Muscle of back (tissue), 13 donors: ENCODE measurements at places on chromosomes 12 and 14.

GRCh38 chr14:56798447-56799342 lies 11.6 kb downstream of the OTX2 start:
- DNase-seq, result no peak

DNA sequence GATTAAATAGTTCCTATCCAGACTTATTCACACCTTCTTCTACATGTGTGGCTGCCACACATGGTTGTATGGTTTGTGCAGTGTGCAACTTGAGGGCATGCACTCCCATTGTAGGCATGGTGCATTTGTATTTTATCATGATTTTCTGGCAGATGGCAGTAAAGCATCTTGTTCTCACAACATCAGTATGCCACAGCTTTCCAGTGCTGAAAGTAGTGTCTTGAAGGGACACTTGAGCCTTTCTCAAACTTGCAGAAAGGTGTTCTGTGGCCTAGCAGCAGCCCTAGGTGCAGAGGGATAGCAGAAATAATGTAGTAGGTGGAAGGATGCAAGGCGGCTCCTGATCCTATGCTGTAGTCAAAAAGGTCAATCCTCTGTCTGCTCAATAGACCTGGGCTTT lies 72.9 kb downstream of the LMNTD1 start:
- no peak for DNase-seq

DNA sequence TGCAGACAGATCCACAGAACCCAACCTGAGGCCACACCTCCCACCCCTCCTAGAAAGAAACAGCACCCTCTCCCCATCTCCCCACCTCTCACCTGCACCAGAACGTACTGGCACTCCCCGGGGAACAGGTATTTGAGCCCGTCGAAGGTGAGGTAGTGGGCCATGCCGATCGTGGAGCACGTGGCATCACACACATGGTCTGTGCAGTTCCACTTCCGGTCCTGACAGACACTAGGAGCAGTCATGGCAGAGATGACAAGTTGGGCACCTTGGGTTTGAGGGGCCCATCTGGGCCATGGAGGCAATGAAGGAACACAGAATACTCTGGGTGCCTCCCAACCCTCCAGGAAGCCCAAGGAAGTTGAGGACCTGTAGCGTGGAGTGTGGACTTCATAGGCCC lies 89.5 kb upstream of the ANO2 start:
- no peak for DNase-seq

GRCh38 chr12:13144266-13144828 lies 40.9 kb upstream of the GSG1 start:
- no peak for DNase-seq

- peak; percentile 50 for DNase-seq
Measured at GRCh38 chr14:24307575-24308341, at the start of gene CIDEB. CIDEB (minus strand) TSS chr14:24307977; CDS start chr14:24307858, 119 bp downstream.

GRCh38 chr14:90687680-90688079 lies 128.6 kb downstream of the TTC7B start:
- no peak for DNase-seq

DNA sequence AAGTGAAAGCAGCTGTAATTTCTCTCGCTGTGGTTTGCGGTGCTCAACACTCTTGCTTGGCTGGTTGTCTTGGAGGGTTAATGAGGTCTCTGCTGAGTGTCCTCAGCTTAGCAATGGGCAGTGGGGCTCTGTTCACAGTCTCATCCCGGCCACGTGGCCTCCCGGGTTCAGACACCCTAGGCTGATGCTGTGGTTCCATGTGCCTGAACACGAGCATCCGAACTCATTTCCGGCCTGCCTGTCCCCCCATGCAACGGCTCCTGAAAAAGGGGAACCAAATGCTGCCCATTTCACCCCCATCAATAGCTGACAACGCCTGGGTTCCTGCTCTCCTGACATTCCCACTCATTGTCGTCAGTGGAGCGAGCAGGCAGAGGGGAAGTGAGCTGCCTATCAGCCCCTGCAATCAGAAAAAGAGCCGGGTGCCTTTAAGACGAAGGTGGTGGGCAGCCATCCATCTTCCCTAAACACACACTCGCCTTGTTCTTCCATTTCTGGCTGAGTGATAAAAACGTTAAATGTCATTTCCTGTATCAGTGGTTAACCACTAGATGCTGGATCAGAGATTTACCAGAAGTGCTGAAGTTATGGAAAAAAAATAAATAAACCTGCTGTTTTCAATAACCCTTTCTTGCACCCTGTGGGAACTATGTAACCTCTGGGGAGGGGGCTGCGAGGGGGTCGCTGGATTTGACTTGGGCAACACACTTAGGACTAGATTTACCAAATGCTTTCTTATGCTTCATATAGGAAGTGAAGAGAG lies 60.3 kb upstream of the BCL2L14 start:
- DNase-seq, result peak; percentile 64

DNA sequence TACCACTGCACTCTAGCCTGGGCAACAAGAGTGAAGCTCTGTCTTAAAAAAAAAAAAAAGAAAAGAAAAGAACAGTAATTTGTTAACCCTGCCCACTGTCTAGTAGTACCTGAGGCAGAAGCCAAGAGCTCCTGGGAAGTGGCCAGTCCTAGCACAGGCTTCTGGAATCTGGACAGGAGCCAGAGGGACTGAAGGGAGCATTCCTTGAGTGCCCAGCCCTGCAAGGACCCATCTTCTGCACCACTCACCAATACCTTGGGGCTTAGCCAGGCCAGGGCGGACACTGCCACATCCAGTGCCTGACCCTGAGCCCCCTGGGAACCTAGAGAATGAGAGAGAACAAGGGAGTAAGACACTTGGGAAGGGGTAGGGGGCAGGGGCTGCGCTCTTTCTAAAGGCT lies 33.7 kb downstream of the PARP2 start:
- no peak for DNase-seq

GRCh38 chr12:823028-823698 lies 70.8 kb downstream of the WNK1 start:
- DNase-seq, result no peak

DNA sequence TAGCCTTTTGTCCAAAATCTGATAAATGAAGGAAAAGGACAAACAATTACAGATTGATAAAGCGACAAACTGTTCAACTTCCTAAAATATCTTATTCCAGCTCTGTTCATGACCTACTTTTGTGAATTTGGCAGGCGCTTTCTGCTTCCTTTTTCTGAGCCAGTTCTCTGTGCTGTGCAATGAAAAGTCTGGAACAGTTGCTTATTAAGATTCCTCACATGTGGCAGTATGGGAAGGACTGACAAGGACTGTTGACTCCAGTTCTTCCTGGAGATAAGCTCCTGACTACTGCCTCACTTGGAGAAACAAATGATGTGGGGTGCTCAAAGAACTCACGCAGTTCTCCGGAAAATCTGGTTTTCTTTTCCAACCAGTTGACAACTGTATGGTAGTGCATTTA lies 58.3 kb upstream of the ANP32D start:
- peak; percentile 61 for DNase-seq

DNA sequence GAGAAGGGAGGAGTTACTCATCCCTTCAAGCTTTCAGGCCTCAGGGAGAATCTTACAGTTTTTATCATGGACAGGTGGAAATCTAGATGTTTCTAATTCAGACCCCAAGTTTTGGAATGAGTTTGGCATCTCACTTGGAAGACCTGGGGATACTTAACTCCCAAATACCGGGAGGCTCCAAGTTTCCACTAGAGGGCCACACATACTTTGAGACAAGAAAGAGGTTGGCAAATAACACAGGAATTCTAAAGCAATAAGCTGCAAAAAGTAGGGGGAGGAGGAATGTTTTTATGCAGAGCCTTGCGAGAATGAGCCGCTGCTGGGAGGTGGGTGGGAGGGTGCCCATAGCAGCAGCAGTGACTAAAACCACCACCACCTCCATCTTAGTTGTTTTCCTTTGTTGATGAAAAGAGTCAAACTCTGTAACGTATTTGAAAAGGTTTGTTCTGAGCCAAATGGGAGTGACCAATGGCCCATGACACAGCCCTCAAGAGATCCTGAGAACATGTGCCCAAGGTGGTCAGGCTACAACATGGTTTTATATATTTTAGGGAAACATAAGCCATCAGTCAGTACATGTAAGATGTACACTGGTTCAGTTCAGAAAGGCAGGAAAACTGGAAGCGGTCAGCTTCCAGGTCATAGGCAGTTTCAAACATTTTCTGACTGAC lies 34.2 kb upstream of the RNASE1 start:
- DNase-seq, result no peak
